ENCODE measurements at places on chromosomes 11 and 22.
A peak's percentile ranks its signal among the peaks of the same experiment; 100 is the strongest.

DNA sequence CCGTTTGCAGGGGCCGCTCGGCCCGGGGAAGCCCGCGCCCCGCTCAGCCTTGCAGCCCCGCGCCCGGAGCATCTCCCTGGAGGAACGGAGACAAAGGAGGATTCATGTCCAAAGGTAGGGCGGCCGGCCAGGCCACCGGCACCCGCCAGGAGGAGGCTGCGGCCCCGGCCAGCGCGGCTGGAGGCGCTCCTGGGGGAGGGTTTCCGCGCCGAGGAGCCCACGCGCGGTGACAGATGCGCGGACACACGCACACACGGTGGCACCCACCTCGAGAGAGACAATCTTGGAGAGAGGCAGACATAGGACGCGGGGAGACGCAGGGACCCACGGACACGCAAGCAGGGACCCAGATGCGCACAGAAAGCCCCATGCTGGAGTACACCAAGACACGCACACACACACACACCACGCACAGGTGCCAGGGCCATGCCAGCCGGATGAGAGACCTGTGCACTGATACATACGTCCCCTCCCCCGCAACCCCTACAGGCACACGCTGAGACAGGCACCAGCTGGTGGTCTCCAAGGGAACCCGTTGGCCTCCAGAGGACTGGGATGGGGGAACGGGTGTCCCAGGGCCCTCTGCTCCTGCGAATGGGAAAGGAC, 7.8 kb downstream of the SEPTIN3 start:
- no peak for DNase-seq

- no peak for DNase-seq
These were observed 29.8 kb downstream of the B3GAT1 start for GRCh38 chr11:134382257-134382656.

- DNase-seq: no peak
These were observed 26.3 kb upstream of the MTCH2 start for GRCh38 chr11:47668665-47669064.

- no peak for DNase-seq
These were observed 138.5 kb downstream of the RAB38 start for GRCh38 chr11:88036701-88037100.

- DNase-seq: no peak
These were observed 37.8 kb downstream of the KCNQ1OT1 start for GRCh38 chr11:2662024-2662312.

GRCh38 chr22:17882162-17882561, 107.9 kb upstream of the BID start:
- no peak for DNase-seq

GRCh38 chr22:38567531-38568285, 2.3 kb downstream of the DMC1 start:
- DNase-seq: no peak

- DNase-seq: no peak
These were observed at the start of gene MUC6 for GRCh38 chr11:1036303-1036923. TSS of gene MUC6 (minus strand) at chr11:1036718. CDS start at chr11:1036655, 63 bp downstream.

DNA sequence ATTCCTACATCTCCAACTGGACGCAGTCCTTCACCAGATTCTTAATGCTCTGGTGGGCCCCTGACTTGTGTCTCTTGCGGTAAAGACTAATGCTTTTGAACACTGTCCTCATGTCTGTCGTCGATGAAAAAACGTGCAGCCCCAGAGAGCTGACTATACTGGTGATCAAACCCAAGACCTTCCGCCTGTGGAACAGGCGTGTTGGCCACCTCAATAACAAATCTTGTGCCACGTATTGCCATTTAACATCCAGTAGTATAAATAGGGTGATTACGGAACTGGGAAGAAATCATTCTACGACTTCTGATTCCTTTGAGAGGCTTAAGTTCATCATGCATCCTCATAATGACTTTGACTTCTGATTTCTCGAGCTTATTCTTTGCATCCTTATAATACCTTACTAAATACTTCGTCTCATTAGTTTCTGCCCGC, 45.6 kb downstream of the OR4D9 start:
- DNase-seq: no peak

GRCh38 chr11:3178349-3178748, 13.2 kb upstream of the OSBPL5 start:
- no peak for DNase-seq

DNA sequence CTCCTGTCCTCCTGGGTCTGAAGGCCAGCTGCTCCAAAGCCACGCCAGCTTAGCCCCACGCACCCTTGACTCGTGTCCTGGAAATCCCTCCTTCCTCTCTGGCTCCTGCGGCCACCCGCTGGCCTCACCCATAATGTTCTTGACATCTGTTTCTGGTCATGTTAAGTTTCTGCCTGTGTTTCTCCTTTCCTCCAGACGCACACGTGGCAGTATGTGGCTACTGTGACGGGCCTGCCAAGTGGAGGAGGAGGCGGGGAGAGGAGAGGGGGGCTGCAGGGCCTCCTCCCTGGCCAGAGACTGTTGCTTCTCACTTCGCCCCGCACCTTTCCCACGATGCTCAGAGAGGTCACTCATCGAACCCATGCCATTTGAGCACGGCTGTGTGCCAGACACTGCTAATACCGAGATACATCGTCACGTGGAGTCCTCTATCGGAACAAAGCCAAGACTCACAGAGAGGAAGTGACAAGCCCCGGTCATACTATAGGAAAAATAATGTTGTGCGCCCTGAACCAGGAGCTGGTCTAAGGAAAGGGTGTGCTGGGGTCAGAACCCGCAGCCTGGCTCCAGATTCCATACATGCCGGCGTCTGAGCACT, 11.5 kb downstream of the C1QTNF6 start:
- DNase-seq: no peak

- DNase-seq: no peak
These were observed 39.3 kb downstream of the RPL27A start for GRCh38 chr11:8721609-8722500.

- no peak for DNase-seq
These were observed 10.3 kb upstream of the FADD start for GRCh38 chr11:70192666-70193410.

GRCh38 chr22:22368516-22368915, 123.9 kb downstream of the VPREB1 start:
- DNase-seq: no peak

DNA sequence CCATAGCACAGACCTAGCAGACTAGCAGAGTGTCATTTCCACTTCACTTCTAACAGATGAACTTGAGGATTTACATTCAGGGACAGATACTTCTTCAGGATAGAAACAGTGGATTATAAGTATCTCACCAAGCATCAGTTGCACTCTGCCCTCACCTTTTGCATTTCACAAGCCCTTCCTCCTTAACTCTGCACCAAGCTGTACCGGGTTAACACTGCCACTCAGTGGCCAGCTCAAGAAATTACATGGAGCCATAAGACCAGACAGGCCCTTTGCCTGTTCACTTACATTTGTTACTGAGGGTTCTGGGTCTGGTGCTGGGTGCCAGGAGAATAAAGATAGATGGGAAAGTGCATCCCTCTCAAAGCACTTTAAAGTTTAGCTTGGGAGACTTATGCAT, 309.8 kb downstream of the SHANK2 start:
- no peak for DNase-seq

- no peak for DNase-seq
These were observed 25.2 kb upstream of the NECTIN1 start for GRCh38 chr11:119754199-119754598.

GRCh38 chr22:29163808-29164207, 41.9 kb upstream of the EMID1 start:
- no peak for DNase-seq

DNA sequence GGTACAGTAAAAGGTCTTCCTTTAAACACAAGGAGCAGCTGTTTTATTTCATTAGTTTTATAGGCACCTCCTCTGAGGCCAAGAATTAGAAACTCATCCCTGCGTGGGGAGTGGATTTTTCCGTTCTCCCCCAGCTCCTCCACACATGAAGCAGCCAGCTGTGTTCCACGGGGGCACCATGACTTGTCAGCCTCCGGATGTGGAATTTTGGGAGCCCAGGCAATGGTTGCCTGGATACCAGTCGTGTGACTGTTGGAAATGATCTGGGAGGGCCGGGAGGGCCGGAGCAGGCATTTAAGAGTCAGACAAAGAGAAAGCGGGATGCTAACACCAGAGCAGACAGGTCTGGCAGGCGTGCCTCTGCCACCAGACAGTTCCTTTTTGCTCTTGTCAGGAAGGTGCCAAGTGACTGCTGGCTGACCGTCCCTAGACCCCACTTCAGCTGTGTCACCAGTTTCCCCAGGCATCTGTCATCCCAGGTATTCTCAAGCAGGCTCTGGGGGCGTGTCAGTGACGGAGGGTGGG, 15.9 kb upstream of the CDC42EP2 start:
- DNase-seq: no peak

- no peak for DNase-seq
These were observed 48.9 kb downstream of the BTG4 start for GRCh38 chr11:111463276-111463675.

DNA sequence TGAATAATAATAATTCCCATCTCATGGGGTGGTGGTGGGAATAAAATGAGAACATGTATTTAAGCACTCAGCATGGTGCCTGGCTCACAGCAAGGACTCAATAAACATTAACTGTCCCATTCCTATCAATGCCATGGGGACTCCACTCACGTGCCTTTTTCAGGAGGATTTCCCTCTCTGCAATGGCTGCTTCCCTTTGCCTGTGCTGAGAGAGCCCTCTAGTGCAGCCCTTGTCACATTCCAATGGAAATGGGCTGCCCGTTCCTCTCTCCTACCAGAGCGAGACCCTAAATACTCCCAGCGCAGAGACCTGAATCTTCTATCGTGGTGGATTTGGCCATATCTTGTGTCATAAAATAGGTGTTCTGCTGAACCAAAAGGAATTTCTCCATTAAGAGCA, 621.5 kb upstream of the B3GAT1 start:
- no peak for DNase-seq

GRCh38 chr11:61021661-61022212, 50.3 kb downstream of the CD6 start:
- DNase-seq: peak; percentile 86

- no peak for DNase-seq
These were observed 7.6 kb downstream of the CLPB start for GRCh38 chr11:72426758-72427157.

DNA sequence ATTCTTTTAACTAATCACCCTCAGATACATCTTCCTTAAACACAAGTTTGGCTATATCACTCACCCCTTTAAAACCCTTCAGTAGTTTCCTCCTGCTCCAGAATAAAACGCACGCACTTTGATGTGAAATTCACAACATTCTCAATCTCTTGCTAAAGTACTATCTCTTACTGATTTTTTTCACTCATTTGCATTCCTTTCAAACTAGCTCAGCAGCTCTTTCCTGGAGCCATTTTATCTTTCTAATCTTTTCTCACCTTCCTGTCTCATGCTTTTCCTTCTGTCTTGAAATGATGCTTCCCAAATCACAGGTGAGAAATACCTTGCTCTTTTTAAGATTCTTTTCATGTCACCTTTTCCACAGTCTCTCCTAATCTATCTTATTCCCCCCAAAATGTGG, 1074.4 kb downstream of the DLG2 start:
- DNase-seq: no peak

- DNase-seq: no peak
These were observed 657.6 kb downstream of the BRD1 start for GRCh38 chr22:49170053-49170452.

DNA sequence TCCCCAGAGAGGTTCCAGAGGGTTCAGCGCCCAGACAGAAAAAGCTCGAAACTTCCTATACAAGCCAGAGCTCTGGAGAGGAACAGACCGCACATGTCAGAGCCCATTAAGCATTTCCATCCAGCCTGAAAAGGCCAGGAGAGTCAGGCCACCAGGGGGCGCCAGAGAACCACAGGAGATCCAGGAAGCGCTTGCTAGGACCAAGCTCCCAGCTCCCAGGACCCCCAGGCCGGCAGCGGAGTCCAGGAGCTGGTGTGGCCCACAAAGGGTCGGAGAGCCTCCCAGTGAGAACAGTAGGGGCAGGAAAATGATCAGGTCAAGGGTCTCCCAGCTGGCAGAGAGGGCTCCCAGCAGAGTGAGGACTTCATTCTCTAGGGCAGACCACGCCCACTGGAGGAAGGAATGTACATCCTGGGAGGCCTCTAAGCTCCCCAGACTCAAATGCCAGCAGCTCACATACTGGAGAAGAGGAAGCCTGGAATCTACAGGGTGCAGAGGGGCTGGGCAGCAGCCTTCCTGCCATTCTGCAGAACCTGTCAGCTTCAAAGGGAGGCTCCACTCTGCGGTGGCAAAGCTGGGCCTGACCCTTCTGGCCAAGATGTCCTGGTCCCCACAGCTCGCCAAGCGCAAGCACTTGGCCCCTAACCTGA, 2.1 kb upstream of the MEI1 start:
- DNase-seq: peak; percentile 95

GRCh38 chr11:57792060-57792541, 30.5 kb downstream of the CTNND1 start:
- DNase-seq: peak; percentile 82

DNA sequence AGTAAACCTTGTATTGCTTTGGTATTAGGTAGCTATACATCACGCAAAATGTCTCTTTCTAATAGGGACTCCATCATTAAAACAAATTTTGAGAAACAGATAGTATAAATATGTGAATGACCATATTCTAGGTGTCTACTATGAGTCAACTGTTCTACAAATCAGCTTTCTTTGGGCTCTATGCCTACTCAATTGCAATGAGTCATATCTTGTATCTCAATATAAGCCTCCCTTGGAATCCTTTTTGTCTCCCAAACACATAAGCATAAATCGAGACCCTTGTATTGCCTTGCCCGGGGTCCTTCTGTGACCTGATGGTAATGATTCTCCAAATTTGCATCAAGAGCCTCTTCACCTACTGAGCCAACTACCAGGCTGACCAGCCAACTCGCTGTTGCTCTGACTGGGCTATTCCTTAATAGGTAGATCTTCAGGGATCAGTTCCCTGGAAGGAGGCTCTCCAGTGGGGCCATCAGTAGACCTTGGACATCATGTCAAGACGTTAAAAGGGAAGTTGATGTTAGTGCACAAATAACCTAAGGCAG, 22.2 kb downstream of the BLID start:
- DNase-seq: no peak

GRCh38 chr22:45598596-45599217, 72.9 kb upstream of the ATXN10 start:
- DNase-seq: no peak

DNA sequence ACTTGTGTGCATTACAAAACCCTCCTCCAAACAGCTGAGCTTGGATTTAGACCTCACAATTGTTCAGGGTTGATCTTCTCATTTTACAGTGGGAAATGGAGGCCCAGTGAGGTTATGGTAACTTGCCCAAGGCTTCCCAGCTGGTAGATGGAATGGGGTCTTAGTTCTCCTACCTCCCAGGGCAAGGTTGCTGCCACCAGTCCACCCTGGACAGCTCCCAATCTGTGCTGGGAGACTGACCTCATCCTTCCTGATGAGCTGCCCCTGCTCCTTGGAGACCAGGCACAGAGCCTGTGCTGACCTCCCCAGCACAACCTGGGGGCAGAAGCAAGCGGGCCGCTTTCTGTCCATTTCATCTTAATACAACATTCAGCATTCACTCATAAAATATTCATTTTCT, 190.7 kb downstream of the ST3GAL4 start:
- no peak for DNase-seq

DNA sequence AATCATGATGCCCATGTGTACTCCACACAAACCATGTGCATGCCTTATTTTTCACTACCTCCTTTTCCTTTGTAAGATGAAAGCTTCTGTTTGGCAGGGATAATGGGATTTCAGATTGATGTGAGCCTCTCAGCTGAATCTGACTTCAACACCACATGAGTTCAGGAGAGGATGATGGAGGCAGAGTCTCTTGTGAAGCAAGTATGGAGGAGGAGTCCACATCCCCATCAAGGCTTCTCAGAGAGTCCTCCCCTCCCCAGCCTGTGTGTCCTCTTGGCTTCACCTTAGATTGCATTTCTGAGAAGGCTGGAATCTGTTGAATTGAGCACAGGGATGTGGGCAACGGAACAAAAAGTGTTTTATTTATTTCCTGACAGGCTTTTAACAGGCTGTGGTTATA, 370.4 kb downstream of the FAT3 start:
- no peak for DNase-seq

- DNase-seq: no peak
These were observed 136.9 kb upstream of the ZC3H12C start for GRCh38 chr11:109956124-109956793.
